Calu3 (cell line): ENCODE measurements at places on chromosomes 7 and 10.

DNA sequence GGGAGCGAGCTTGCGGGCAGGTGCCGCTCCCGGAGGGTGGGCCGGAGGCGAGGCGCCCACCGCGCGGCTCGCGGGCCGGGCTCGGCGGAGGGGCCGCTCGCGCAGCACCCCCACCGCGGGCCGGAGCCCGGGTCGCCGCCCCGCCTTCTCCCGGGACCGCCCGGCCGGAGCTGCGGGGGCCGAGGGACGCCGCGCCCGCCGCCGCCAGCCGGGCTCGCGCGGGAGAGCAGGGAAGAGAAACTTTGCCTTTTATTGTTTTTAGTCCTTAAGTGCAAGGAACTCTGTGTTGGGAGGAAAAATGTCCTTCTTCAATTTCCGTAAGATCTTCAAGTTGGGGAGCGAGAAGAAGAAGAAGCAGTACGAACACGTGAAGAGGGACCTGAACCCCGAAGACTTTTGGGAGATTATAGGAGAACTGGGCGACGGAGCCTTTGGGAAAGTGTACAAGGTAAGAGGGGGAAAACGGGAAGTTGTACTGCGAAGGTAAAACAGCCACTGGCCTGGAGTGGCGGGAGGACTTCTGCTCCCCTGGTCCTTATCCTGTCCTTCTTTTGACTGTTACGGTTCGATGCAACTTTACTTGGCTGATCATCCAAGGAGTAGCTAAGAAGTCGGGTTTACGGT, 620 bp downstream of the SLK start:
- peak overlapping the region; percentile 93 for H3K4me3 ChIP-seq
- peaks cover 6% of the 10 kb centered on the region for H3K4me1 ChIP-seq
- no peaks in the 10 kb centered on the region for H3K27me3 ChIP-seq

- no peak overlapping the region for H3K4me3 ChIP-seq
- no peak overlapping the region for H3K27ac ChIP-seq
- no peak for DNase-seq
- H3K4me1 ChIP-seq, result peaks cover 36% of the 10 kb centered on the region
Observed at GRCh38 chr10:58723186-58723585, 210.5 kb downstream of the BICC1 start.

- H3K27me3 ChIP-seq, result peaks cover 45% of the 10 kb centered on the region
- no peak overlapping the region for H3K4me3 ChIP-seq
- H3K36me3 ChIP-seq, result no peaks in the 10 kb centered on the region
Observed at GRCh38 chr7:151400626-151401315, 9.1 kb downstream of the WDR86 start.

- H3K4me3 ChIP-seq, result peak overlapping the region; percentile 96
- H3K4me1 ChIP-seq, result peaks cover 36% of the 10 kb centered on the region
- H3K27me3 ChIP-seq, result no peaks in the 10 kb centered on the region
- H3K36me3 ChIP-seq, result peaks cover 65% of the 10 kb centered on the region
- no peak overlapping the region for H3K27ac ChIP-seq
Observed at GRCh38 chr10:30437031-30437841, 3.3 kb downstream of the MAP3K8 start.

- H3K36me3 ChIP-seq, result no peaks in the 10 kb centered on the region
- no peak overlapping the region for H3K27ac ChIP-seq
- no peaks in the 10 kb centered on the region for H3K27me3 ChIP-seq
- no peak overlapping the region for H3K4me3 ChIP-seq
- no peak for DNase-seq
Observed at GRCh38 chr7:127813991-127814541, 162.1 kb downstream of the SND1 start.

DNA sequence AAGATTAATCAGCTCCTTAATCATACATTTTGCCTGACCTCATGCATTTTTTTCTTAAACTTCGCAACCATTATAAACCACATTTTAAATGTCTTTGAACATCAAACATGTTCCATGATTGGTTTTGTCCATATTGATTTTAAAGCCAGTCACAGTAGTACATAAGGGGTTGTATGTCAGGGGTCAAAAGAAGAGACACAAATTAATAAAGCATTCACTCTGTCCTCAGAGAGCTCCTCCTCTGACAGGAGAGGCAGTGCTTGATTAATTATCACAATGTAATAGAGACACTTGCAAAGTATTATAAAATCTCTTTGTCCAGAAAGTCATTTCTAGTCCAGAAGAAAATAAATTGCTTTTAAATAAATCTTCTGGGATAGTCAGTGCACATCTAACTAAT, 195.5 kb downstream of the MAGI2 start:
- H3K27ac ChIP-seq, result no peak overlapping the region
- no peak overlapping the region for H3K4me3 ChIP-seq
- no peaks in the 10 kb centered on the region for H3K36me3 ChIP-seq

- H3K36me3 ChIP-seq, result no peaks in the 10 kb centered on the region
- no peak overlapping the region for H3K4me3 ChIP-seq
- H3K4me1 ChIP-seq, result peaks cover 21% of the 10 kb centered on the region
- no peaks in the 10 kb centered on the region for H3K27me3 ChIP-seq
- DNase-seq, result no peak
Observed at GRCh38 chr10:4475827-4476490, 350.0 kb upstream of the AKR1E2 start.

DNA sequence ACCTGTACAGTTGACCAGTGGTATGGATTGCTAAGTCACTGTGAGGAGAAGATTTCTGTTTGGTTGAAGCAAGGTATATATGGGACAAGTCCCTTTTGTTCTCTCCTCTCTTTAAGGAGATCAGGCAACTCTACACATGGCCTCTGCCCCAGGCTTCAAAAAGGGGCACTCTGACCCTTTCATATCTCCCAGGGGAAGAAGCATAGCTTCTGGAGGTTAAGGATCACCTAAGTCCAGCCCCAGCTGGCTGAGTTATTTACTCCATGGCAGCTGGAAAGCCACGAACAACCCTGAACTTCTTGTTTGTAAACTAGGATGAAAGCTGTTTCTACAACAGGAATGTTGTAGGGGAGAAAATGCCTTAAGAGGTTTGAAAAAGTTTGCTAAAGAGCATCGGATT, 129.2 kb upstream of the FEZF1 start:
- H3K4me3 ChIP-seq, result no peak overlapping the region
- H3K27ac ChIP-seq, result no peak overlapping the region
- no peaks in the 10 kb centered on the region for H3K36me3 ChIP-seq
- H3K4me1 ChIP-seq, result no peaks in the 10 kb centered on the region
- no peaks in the 10 kb centered on the region for H3K27me3 ChIP-seq
- DNase-seq, result no peak

- H3K27ac ChIP-seq, result no peak overlapping the region
- no peaks in the 10 kb centered on the region for H3K36me3 ChIP-seq
- no peak overlapping the region for H3K4me3 ChIP-seq
- H3K27me3 ChIP-seq, result peaks cover 47% of the 10 kb centered on the region
- no peak for DNase-seq
Observed at GRCh38 chr10:11236234-11236633, 218.6 kb downstream of the CELF2 start.

DNA sequence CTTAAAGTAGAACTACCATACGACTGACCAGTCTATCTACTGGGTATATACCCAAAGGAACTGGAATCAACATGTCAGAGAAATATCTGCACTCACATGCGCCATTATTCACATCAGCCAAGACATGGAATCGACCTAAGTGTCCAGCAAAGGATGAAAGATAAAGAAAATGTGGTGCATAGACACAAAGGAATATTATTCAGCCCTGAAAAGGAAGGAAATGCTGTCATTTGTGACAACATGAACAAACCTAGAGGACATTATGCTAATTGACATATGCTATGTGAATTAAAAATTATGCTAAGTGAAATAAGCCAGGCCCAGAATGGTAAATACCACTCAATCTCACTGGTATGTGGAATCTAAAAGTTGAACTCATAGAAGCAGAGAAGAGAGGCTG, 123.7 kb downstream of the KLF6 start:
- no peak overlapping the region for H3K4me3 ChIP-seq
- H3K27ac ChIP-seq, result no peak overlapping the region
- no peaks in the 10 kb centered on the region for H3K4me1 ChIP-seq
- H3K27me3 ChIP-seq, result peaks cover 1% of the 10 kb centered on the region

DNA sequence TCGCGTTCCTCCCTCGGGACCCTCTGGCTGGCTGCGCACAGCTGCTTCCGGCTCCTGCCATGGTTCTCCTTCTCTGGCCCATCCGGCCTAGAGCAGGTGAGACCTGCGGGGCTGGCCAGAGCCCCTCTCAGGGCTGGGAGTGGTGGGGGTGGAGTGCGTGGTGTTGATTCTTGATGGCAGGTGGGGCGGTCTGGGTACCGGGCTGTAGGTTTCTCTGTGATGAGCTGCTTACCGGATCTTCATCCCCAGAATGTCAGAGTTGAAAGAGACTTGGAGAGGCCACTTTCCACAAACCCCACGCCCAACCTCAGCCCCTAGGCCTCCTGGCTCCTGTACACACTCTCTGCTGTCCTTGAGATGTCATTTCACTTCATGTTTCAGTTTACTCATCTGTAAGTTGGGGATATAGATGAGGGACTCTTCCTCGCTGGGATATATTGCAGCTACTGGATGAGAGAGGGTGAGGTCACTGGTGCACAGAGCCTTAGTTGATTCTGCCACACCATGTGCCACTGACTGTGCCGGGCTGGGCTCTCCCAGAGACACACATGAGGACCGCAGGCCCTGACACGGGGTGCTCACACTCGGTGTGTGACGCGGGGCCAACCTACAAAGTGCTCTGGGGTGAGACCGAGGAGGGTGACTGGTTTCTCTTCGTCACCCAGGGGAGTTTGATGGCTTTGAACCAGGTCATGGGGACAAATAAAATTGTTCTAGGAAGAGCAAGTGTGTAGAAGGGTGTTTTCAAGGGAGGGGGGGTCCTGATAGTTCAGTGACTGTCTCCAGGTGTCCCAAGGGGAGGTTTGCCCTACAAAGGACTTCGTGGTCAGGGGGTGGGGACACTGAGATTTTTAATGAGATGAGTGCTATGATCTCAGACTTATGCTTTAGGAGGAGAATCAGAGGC, 29.5 kb downstream of the ZNF775 start:
- peak overlapping the region; percentile 24 for H3K27ac ChIP-seq
- no peaks in the 10 kb centered on the region for H3K27me3 ChIP-seq
- no peak overlapping the region for H3K4me3 ChIP-seq
- H3K4me1 ChIP-seq, result peaks cover 30% of the 10 kb centered on the region
- no peak for DNase-seq
- peaks cover 26% of the 10 kb centered on the region for H3K36me3 ChIP-seq

DNA sequence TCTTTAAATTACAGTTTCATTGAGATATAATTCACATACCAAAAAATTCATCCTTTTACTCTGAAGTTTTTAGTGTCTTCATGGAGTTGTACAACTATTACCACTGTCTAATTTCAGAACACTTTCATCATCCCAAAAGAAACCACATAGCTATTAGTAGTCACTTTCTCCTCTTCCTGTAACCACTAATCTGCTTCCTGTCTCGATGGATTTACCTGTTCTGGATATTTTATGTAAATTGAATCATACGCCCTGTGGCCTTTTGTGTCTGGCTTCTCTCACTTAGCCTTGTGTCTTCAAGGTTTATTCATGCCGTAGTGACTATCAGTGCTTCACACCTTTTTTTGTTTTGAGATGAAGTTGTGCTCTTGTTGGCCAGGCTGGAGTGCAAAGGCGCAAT, 135.5 kb downstream of the DOCK1 start:
- no peak for DNase-seq
- H3K27me3 ChIP-seq, result no peaks in the 10 kb centered on the region
- no peak overlapping the region for H3K4me3 ChIP-seq
- no peaks in the 10 kb centered on the region for H3K4me1 ChIP-seq
- no peak overlapping the region for H3K27ac ChIP-seq
- H3K36me3 ChIP-seq, result no peaks in the 10 kb centered on the region

DNA sequence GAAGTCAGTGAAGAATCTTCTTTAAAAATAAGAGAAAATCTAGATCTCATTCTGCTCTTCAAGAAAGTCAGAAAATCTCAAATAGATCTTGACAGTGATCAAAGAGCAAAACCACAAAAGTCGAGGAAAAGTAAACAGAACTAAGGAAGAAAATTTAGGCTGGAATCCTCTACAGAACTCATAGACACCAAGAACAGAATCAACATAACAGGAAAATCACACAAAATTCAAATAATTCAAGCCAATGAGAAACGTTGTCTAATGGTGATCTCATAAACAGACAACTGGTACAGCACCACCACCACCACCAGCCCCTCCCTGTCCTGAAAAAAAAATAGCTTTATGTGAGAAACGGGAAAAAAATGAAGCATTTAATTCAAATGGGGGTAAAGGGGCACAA, 6.9 kb downstream of the ITGB1 start:
- no peaks in the 10 kb centered on the region for H3K27me3 ChIP-seq
- H3K36me3 ChIP-seq, result peaks cover 97% of the 10 kb centered on the region
- peaks cover 61% of the 10 kb centered on the region for H3K4me1 ChIP-seq
- peak overlapping the region; percentile 98 for H3K4me3 ChIP-seq
- no peak for DNase-seq
